T-helper 9 cell (primary cell): ENCODE measurements at places on chromosomes 2 and 18.

- DNase-seq = no peak
Measured at GRCh38 chr18:46731316-46731715, 25.5 kb downstream of the ST8SIA5 start.

DNA sequence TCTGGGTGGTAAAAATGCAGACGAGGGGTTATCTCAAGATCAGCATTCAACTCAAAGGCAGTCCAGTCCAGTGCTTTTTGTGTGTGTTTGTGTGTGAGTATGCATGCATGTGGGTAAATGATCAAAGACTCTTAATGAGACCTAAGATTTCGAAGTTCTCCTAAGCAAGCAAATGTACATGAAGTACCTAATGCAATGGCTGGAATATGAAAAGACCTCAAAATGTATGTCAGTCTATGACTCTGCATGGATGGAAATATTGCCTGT, 151.0 kb upstream of the L3MBTL4 start:
- DNase-seq = no peak

DNA sequence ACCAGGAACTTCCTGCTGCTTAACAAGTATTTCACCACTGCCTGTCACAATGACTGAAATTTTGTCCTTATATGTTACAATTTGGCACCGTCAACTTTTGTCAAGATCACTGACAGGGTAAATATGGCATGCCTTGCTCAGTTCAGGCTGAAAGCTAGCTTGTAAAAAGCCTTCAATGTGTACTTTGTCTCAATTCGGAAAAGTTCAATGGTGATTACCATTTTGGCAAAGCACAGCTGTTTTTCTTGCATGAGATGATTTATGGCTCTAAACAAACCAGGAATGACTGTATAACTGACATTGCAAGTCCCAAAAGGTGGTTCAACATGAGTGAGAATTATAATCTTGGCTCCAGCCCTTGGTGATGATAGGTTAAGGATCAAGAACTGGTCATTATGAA, 1255.2 kb downstream of the CNTNAP5 start:
- DNase-seq = no peak

- DNase-seq = no peak
Measured at GRCh38 chr2:195406886-195407603, 250.0 kb upstream of the SLC39A10 start.

- DNase-seq = no peak
Measured at GRCh38 chr18:12388442-12388841, 11.4 kb upstream of the AFG3L2 start.

DNA sequence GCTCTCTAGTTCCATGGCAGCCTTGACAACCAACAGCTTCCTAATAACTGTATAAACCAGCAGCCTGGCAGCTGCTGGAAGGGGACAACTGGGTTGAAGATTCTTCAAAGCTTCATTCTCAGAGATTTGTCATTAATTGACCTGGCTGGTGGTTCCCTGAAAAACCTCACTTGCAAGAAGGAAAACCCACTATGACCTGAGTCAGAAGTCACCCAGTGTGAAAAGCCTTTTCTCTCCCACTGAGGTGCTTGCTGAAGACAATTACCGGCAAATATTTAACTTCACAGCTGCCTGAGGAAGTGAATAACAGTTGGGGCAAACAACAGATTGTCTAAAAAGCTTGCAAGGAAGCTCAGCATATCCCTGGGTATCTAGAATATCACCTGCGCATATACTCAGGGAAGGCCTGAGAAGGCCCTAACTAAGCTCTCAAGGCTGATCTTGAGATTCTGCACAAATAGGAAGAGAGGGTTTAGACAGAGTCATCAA, 49.9 kb downstream of the CRACDL start:
- DNase-seq = no peak

DNA sequence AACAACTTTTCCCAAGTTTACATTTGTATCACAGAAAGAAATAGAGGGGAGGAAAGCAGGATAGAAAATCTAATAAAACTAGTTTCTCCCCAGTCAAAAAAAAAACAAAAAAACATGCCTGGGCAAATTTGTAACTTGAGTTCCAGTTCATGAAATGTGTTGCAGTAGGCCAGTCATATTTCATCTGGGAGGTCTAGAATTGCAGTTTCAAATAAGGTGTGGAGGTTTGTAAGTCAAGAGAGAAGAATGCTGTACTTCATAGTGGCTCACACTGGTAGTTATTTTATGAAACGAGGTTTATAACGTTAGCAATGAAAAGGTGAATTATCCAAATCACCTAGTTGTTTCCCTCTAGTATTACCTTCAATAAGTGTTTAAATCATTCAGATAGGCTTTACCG, 1313.9 kb upstream of the SLC39A10 start:
- DNase-seq = no peak

GRCh38 chr18:13457327-13457726, 238.8 kb downstream of the LDLRAD4 start:
- DNase-seq = no peak

- no peak for DNase-seq
Measured at GRCh38 chr18:48682768-48683167, 143.9 kb downstream of the CTIF start.

DNA sequence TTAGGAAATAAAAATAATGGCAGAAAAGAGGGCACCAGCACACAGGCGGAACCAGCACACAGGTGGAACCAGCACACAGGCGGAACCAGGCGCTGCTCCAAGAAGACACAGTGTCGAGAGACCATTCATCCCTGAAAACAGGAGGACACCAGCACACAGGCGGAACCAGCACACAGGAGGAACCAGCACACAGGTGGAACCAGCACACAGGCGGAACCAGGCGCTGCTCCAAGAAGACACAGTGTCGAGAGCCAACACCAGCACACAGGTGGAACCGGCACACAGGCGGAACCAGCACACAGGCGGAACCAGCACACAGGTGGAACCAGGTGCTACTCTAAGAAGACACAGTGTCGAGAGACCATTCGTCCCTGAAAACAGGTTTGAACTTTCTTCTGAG, 115.5 kb upstream of the TMEM18 start:
- no peak for DNase-seq

DNA sequence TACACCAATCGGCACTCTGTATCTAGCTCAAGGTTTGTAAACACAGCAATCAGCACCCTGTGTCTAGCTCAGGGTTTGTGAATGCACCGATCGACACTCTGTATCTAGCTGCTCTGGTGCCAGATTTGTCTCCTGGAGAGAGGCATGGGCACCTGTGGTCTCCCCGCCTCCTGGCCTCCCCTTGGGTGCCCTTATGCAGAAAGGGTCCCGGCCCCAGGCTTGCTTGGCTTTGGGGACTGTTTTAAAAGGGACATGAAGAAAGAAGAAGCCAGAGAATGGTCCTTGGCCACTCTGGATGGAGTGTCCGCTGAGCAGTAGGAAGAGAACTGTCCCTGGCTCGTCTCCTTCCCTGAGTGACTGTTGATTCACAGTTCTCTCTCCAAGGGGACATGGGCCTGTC, 11.5 kb upstream of the ALPP start:
- no peak for DNase-seq

DNA sequence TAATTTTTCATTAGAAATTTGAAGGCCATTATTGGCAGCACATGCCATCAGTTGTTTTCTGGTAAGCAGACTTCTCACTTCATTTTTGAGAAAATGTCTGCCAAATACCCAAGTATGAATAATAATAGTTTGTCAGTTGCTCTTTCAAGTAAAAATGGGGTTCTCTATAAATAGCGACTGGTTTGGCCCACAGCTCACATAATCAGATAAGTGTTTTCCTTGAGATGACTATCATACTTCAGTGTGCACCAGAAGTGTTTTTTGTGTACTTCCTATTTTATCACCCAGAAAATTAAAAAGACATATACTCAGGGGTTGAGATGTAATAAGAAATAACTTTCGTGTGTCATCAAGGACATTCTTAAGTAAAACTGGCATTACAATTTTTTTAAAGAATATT, 147.1 kb downstream of the PHLPP1 start:
- DNase-seq = no peak

DNA sequence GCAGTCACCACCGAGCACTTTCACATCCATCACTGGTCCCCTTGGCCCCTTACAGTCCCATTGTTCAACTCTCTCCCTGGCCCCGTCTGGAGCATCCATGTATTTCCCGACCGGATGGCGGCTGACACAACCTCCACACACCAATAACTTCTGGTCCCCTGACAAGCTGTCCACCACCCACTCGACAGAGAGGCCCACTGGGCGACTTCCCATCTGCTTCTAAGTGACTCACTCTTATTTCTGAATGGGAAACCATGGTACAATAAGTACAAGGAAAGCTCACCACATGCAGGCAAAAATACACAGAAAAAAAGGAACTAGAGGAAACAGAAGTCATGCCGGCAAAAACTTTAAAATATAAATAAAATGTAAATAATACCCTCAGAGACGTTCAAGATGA, 82.9 kb upstream of the RAB12 start:
- no peak for DNase-seq

DNA sequence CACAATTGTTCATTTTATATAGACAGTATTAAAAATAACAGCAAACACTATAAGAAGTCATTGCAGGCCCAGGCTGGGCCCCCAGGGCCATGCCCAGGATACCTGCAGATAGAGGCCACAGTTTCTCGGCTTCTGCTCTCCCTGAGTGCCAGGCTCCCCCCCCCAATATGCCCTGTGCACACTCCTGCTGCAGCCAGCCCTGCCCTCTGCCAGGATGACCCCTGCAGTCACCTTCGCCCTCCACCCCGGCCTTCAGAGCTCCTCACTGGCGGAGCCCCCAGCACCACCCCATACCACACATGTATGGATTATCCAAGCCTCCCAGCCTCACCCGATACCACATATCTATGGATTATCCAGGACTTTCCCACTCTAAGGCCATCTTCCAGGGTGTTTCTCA, 104.5 kb downstream of the TPO start:
- no peak for DNase-seq

DNA sequence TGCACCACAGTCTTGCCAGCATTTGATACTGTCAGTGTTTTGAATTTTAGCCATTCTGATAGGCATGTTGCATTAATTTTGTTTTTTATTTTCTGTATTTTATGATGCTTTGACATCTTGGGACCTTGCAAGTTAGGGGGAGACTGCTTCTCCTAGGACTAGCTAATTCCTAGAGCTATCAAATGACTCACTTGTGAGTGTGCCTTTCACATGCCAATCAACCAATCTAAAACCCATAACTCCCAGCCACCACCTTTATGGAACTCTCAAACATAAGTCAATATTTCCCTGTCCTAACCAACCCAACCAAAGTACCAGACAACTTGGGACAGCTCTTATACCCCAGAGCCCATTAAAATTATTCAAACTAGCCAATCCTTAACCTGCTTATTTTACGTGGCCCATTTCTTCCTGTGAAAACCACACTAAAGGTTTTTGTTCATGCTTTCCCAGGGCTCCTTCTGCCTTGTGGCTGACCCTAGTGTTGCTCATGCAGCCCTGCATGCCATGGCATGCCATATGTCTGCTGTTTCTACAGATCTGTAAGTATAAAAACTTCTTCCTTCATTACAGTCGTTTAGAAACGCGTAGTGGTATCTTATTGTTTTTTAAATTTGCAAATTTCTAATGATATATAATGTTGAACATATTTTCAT, 230.1 kb downstream of the GPD2 start:
- no peak for DNase-seq

DNA sequence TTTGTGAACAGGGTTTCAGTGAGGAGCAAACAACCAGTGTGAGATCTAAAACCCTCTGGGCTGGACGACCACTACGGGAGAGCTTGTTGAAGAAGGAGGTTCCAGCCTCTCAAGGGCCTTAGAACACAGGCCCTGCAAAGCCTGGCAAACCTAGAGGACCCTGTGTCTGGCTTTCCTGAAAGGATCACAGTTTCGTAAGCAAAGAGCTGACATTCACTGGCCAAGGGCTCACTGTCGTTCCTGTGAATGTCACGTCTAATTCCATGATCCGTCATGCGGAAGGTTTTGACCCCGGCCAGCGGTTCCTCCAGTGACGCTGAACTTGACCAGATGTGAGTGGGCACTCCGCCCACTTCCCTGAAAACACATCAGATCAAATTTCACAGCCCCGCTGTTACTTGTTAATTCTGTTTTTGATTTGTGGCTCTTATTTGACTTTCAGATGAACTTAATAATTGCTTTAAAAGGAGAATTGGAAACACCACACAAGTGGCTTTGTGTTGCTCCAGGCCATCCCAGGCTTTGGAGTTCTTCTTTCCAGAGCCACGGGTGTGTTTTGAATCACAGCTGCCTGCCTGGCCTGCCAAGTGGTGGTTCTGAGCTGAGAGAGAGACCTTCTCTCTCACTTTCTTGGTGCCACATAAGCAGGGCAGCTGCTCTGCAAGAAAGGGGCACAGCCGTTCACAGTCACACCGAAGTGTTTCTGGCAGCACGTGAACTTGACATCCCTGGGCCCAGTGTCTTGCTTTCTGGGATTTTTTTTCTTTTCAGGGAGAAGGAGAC, 308.4 kb downstream of the NDUFA10 start:
- DNase-seq = no peak

GRCh38 chr2:3110994-3111666, 266.5 kb downstream of the EIPR1 start:
- DNase-seq = no peak

DNA sequence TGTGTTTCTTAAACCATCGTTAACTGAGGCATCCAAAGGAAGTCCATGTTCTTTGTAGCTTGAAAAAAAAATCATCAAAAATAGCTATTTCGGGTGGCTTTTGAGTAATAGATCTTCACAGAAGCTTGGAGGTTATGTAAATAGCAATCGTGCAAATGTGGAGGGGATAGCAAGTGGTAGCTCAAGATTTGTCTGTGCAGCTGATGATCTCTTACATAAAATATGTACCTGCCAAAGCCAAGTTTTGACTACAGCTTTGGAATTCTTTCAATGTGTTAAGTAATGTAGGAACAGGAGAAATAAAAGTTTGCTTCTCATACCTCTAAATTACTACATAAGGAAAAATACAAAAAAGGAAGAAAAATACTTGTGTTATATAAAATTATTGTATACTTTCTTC, 1432.0 kb downstream of the DPP10 start:
- no peak for DNase-seq

- no peak for DNase-seq
Measured at GRCh38 chr2:122780251-122780650, 1024.8 kb downstream of the TSN start.

- DNase-seq = no peak
Measured at GRCh38 chr2:114659880-114660279, 217.4 kb downstream of the DPP10 start.

DNA sequence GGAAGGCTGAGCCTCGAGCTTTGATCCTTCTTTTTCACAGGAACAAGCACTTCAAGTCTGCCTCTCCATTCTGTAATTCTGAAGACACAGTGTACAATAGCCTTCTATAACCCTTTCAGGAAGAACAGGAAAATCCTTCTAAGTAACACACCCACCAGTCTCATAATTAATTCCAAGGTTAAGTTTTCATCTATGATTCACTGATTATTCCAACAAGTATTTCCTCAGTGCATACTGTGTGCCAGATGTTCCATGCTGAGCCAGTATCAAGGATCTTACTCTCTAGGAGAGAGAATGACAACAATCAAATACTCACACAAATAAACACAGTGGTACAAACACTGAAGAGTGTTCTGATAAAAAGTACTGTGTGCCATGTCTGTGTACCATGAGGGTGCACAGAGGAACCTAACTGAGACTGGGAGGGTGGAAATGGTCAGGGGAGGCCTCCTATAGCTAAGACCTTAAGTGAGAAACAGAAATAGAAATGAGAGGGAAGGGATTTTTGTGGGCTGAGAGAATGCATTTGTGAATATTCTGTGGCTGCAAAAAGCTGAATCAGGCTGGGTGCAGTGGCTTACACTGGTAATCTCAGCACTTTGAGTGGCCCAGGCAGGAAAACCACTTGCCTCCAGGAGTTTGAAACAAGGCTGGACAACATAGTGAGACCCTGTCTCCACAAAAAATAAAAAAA, 7.3 kb upstream of the MTLN start:
- DNase-seq = no peak
